Muscle of arm (tissue), 14 donors: ENCODE measurements at places on chromosomes 4 and X. TPM values are rescaled to one million over a fixed set of nuclear protein-coding genes. Genes with fewer than 3 reads are reported as not detected.

- DNase-seq = peak; percentile 7
Observed at GRCh38 chrX:49838374-49838773, 9.3 kb downstream of the PAGE4 start.

Gene MGARP
- not detected for polyA plus RNA-seq

Gene SH3D19
- polyA plus RNA-seq = 47.3 TPM

Gene ZNF185
- 24.9 TPM for polyA plus RNA-seq

Gene GYPE
- polyA plus RNA-seq = not detected

DNA sequence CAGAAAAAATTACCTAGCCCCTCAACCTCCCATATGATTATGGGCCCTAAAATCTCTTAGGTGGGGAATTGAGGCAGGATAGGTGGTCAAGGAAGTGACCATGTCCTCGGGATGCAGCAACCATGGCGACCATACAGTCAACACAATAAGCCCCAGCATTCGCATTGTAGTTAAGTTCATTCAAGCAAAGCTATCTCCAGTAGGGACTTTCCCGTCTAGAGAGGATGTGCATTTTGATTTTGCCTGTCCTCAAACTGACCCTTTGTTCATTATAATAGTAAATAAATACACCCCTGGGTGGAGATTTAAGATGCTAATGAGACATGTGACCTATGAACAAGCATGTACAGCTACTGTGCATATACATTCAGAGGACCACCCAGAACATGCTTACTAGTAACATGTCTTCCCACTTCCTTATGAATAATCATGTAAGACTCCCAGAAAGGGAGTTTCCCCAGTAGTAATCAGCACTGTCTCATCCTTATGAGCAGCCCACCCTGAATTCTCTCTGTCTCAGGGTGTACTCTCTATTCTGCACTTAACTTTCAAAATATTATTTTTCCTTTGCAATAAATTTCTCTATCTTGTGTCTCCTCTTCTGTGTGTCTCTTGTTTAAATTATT lies 74.3 kb downstream of the NUDT11 start:
- DNase-seq = no peak
